Nucleus accumbens (tissue), 56 donors: ENCODE measurements at places on chromosomes 13 and 19.

DNA sequence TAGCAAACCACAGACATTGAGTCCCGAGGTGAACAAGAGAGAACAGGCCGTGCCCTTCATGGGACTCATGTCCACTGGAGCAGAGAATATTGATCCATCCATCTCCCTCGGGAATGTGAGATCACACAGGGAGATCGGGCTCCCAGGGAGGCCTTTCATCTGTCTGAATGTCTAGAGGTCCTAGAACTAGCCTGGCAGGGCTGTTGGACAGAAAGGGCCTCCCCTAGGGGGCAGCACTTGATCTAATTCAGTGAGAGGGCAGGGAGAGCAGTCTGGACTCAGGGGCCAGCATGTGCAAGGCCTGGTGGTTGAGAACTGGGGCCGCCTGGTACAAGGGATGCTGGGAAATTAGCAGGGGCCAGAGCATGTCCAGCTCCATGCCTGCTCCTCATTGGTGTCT, 4.3 kb downstream of the RUVBL2 start:
- DNase-seq = no peak

GRCh38 chr13:50344717-50345116, 329.5 kb downstream of the KCNRG start:
- no peak for DNase-seq

DNA sequence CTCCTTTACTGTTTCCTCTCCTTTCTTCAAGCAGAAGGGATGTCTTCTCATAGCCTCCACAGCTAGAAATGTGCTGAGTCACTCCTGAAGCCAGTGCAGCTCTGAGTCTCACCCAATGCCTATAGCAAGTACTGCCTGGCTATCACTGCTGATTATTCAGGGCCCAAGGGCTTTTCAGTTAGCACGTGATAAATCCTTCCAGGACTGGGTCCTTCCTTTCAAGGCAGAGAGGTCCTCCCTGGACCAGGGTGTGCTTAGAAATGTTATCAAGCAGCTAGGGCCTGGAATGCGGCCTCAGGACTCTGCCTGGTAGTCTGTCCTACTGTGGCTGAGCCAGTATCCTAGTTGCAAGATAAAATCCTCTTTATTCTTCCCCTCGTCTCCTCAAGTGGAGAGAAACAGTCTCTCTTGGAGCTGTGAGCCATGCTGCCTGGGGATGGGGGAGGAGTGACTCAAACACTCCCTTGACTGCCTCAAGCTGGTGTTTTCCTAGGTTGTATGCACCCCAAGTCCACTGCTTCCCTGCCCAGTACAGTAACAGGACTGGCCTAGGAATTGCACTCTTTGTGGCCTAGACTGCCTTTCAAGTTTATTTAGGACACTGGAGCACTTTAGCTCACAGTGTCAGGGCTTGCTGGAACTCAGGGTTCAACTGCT, 198.7 kb upstream of the SERP2 start:
- no peak for DNase-seq

DNA sequence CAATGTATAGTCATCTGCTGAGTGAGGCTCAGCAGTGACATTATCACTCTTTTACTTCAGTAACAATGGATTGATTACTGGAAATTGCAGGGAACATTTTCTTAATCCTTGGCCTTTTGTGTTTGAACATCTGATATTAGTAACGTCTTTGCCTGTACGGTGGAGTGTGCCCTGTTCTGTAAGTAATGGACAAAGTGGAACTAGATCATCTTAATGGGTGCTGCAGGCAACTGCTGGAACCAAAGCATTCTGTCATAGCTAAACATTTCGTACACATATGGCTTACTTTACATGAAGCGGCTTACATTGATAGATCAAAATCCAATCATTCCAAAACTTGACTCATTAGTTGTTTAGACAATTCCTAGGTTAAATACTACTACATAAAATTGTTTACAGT, 114.1 kb downstream of the MYO16 start:
- no peak for DNase-seq

- DNase-seq = no peak
Observed at GRCh38 chr13:35886332-35887114, 244.7 kb downstream of the DCLK1 start.

DNA sequence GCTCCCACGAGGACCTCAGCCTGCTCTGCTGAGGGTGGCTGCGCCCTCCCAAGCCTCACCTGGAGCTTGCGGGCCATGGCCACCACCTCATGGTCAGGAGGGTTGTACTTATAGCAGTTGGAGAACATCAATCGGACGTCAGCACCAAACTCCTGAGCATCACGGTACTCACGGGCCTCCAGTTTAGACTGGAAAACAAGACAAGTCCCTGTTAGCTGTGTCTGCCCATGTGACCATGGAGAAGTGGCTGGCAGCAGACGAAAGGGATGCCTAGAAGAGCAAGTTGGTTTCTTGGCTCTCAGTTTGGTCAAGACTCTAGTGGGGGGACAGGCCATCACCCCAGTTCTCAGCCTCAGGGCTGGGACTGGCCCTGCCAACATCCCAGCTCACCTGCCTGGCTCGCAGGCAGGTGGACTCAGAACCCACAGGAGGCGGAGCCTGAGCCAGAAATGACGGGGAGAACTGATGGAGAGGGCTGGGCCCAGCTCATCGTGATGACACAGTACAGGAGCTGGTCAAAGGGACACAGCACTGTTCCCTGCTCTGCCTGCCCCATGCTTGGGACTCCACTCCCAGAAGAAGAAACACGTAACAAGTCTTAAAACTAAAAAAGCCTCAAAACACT, 31.2 kb upstream of the EPHX3 start:
- no peak for DNase-seq

DNA sequence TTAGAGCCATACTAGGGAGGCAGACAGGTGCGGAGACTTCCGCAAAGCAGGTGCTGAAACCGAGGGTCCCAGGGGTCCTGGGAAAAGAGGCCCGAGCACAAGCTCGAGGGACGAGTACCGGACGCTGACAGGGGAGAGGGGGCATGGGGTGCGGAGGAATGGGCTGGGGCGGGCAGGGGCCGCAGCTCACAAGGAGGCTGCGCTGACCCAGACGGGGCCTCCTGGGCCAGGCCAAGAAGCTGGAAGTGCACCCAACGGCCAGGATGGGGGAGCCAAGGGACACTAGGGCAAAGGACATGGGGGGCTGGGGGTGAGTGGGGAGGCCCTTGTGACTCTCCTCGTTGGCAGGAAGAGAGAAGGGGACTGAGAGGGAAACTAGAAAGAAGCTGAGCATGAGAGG, 1.8 kb downstream of the POLR2E start:
- no peak for DNase-seq

DNA sequence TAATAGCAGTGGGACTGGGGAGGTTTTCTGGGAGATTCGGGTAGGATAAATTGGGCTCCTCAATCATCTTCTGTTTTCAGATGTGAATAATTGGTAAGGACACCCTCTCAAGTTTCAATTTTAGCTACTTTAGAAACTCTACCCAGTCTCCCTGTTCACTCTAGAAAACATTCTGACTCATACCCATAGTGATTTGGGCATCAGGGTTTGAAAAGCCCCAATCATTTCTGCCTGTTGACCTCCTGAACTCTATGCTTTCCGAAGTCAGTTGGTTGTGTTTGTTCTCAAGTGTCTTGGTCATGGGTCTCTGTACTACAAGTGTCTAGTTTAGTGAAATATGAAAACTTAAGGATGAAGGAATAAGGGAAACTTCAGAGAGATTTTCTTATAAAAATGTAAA, 911.3 kb upstream of the GPC6 start:
- no peak for DNase-seq

GRCh38 chr19:3368441-3368795, 2.0 kb downstream of the NFIC start:
- no peak for DNase-seq

DNA sequence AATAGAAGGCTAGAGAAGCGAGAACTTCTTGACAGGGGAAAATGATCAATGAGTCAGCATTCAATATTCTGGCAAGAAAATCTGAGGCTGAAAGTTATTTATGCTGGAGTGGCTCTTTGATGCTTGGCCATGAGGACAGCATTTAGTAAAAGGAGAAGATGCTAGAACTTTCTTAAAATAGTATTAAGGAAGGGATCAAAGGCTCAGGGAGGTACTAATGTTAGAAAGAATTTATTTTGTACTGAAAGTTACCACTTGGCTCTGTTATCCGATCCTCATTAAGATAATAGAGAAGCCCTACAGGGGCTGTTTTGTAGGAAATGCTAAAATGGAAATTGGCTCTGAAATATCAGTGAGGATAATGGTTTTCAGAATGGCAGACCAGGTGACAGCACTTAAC, 1774.6 kb upstream of the PCDH20 start:
- no peak for DNase-seq

DNA sequence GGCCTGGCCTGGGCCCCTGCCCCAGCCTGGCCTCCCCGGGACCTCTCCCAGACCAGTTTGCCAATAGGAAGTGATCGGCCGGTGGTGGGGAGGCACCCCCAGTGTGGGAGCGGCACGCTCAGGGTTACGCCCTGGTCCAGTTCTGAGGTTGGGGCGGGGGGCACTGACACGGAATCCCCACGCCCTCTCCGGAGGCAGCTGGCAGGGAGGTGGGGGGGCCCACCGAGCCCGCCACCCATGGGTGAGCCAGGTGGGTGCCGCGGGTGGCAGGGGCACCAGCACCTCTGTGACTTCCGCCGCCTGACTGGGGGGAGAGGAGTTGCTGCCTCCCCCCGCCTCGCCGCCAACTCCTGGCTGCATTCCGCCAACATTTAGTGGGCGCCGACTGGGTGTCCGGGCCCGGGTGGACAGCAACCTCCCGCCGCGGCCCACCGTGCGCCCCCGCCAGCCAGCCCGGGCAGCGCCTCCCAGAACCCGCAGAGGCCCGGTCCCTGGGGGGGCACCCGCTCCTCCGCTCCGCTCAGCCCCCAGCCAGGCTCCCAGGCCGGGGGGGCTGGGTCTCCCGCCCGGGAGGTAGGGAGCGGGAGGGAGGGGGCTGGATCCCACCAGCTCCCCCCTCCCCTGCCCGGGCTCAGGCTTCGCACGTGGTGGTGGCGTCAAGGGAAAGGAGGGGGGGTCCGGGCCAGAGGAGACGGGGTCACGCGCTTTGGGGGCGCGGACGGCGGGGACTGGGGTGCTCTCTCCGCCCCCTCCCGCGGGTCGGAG, 2.0 kb downstream of the ZBTB7A start:
- no peak for DNase-seq

GRCh38 chr13:38922170-38922569, 68.5 kb downstream of the STOML3 start:
- no peak for DNase-seq
